ENCODE measurements at places on chromosomes 11 and 22.
A peak's percentile ranks its signal among the peaks of the same experiment; 100 is the strongest.

DNA sequence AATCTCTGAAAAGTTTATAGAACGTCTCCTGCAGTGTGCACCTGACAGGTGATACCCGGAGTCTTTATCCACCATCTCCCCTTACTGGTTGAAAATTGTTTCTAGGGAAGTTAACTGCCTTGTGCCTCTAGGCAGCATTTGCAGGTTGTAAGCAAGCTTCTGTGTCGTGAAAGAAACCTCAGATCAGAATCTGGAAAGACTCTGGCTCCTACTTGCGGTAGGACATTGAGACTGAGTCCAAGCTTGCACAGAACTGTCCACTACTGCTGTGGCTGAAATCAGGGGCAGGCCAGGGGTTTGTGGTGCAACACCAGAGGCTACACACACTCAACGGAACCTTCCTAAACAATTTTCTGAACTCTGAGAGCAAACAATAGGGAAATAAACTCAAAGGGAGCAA, 34.8 kb upstream of the MYOD1 start:
- no peak for DNase-seq

DNA sequence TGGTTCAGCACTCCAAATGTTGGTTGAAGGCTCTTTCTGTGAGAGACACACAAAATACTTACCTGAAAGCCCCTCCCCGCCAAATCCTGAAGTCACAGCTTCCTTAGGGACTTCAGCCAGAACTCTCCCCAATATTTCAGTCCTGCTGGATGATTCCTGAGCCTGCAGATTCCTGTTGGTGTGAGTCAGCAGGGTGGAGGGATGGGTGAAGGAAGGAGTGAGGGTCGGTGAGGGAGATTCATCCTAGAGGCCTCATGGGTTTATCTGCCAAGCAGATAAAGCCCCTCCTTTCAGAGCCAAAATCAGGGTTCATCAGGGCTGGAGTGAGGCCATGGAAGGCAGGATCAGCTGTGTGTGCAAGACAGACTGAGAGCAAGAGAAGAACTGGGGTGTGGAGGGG, 37.9 kb downstream of the SMIM38 start:
- no peak for DNase-seq

DNA sequence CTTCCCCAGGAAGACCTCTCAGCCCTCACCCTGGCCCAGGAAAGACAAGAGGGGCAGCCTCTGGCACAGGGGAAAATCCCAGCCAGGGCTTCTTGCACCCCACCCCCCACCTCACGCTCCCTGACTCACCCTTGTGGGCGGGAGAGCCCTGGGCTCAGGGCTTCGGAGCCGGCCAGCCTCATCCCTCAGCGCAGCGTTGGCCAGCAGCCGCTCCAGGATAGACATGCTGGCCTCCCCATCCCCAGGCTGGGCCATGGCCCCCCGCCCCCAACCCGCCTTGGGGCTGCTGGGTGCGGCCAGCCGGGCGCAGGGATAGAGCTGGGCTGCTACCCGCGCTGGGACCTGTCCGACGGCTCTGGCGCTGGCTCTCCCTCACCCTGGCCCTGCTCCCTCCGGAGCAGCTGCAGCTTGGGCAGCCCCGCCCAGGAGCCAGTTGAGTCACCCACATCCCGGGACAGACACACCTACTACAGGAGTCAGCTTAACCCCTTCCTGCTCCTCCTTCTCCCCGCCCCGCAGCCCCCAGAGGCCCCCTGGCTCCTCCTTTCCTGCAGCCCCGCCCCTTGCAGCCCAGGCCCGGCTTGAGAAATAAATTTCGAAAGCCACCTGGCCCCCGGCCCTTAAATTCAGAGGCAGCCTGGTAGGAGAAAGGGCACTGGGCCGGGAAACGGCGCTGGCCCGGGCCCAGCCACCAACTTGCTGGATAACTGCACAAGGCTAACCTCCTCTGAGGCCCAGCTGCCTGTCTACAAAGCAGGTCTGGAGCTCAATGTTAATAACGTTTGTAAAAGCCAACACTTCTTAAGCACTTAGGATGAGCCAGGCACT, 13.4 kb downstream of the TNKS1BP1 start:
- no peak for DNase-seq

DNA sequence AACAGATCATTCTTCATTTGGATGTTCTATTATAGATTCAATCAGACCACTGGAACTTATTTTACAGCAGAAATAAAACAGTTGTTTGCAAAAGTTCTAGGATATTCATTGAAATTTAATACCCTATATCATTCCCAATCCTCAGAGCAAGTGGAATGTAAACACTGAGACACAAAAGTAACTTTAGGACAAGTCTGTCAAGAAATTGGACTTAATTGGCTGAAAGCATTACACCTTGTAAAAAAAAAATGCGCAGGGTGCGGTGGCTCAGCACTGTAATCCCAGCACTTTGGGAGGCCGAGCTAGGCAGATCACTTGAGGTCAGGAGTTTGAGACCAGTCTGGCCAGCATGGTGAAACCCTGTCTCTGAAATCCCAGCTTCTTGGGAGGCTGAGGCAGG, 29.9 kb upstream of the TMEM123 start:
- no peak for DNase-seq

GRCh38 chr11:35040221-35040942, 98.6 kb upstream of the CD44 start:
- peak; percentile 29 for DNase-seq

DNA sequence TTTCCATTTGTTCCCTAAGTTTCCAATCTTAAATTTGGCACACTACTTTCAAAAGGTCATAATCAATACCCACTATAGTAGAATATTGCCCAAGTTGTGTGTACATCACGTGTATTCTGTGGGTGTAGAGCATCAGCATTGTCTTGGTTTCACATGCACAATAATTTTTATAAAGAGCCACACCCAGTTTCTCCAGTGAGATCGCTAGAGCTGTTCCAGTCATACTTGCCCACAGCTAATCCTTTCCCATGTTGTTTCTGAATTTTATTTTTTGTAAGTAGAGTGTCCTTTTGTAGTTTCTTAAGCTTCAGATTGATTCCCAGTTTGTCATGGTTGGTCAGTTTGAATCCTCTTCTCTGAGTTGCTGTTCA, 13.7 kb downstream of the FAM118B start:
- no peak for DNase-seq

- DNase-seq: no peak
Observed at GRCh38 chr11:71301858-71302533, 49.6 kb upstream of the SHANK2 start.

- DNase-seq: no peak
Observed at GRCh38 chr22:19109198-19110063, 12.8 kb downstream of the DGCR2 start.

GRCh38 chr11:118353084-118353710, 6.2 kb upstream of the UBE4A start:
- no peak for DNase-seq

DNA sequence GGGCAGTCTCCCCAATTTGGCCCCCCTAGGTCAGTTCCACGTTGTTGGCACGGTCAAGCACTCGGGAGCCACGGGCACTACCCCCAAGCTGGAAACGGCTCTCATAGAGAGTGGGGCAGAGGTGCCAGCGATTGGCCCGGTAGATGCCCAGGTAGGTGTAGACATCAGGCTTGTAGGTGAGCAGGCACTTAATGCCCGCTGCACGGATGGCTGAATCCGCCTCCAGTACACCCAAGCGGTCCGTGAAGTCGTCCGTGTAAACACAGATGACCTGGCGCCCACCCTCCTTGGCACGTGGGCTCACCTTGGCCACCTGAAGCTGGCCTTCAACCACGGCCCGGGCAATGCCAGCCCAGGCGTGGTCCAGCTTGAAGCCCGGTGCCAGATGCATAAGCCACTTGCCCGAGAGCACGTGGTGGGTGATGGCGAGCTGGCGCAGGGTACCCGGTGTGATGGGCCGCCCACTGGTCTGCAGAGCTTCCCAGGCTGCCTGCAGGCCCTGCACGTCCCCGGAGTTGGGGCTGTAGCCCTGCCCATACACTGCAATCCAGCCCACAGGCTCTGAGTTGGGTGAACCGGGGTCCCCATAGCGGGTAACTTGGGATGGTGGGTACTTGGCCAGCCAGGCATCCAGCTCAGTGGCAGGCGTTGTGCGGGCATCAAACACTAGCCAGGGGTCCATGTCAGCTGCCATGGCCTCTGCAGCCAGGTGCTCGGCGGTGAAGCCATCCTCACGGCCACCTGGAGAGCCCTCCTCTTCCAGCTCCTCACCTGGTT, 1.2 kb downstream of the C11orf68 start:
- DNase-seq: no peak

All from stimulated activated CD8-positive, alpha-beta memory T cell treated with anti-CD3 and anti-CD28 coated beads, Interleukin-15, amount 100 ng/mL, for 1 hour (primary cell).